Stimulated activated CD4-positive, alpha-beta T cell treated with anti-CD3 and anti-CD28 coated beads, Interleukin-1b, Interleukin-23, amount 100 ng/mL, for 48 hours (primary cell): ENCODE measurements at places on chromosomes 6 and 20.

GRCh38 chr20:63132131-63132714, 83.7 kb downstream of the YTHDF1 start:
- DNase-seq: no peak

DNA sequence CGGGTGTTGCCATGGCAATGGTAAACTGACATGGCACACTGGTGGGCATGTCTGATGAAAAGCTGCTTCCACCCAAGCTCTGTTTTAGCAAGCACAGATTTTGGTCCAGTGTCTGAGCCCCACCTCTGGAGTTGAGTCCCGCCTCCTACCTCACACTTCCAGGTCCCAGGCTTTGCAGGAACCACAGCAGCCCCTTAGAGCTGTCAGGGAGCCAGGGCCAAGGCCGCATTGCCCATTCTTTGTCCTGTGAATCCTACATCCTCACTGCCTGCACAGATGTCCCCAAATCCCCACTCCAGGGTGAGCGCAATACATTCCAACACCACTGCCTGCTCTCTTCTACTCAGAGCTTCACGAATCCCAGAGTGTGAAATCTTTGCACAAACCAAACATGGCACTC, 292.2 kb downstream of the PREX1 start:
- DNase-seq: no peak

DNA sequence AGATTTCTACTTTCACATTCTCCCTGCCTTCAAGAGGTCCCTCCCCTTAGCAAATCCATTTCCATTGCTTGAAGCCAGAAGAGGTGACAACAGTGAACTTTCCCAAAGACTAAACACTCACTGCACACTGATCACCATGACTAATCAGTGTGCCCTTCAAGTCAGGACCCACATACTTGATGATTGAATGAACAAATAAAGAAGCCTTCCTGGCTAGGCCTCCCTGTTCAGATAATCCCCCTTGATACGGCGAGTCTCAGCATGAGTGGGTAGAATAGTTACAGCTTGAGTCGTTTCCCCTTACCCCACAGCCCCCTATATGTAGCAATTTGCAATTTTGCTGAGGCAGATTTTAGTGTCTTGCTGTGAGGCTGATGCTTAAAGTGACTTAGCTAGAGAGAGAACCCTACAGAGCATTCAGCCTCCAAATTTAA, 102.2 kb downstream of the UNC5CL start:
- DNase-seq: no peak

DNA sequence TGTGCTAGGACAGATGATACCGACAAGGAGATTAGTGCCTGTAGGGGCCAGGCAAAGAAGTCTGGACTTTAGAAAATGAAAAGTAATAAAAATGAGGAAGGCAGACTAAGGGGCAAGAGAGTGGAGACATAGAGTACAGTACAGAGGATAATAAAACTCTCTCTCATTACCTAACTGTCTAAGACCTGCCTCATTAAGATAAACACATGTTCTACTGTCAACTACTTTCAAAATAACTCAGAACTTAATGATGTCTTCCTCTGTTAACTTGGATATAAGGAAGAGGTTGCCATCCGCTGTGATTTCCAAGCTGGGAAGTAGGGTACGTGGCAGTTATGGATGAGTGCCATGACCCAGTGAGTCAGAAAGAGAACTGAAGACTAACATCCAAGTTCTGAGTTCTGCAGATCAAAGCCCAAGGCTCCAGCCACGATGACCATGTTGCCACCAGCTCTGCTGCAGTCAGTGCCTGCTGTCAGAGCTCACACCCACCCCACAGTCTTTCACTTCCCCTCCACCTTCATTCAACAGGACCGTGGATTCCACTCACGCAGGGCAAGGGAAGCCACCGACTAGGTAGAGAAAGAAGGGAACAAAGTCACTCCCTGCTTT, 81.8 kb downstream of the KIF16B start:
- DNase-seq: no peak

- DNase-seq: no peak
Measured at GRCh38 chr20:32522526-32522775, 62.7 kb downstream of the NOL4L start.

DNA sequence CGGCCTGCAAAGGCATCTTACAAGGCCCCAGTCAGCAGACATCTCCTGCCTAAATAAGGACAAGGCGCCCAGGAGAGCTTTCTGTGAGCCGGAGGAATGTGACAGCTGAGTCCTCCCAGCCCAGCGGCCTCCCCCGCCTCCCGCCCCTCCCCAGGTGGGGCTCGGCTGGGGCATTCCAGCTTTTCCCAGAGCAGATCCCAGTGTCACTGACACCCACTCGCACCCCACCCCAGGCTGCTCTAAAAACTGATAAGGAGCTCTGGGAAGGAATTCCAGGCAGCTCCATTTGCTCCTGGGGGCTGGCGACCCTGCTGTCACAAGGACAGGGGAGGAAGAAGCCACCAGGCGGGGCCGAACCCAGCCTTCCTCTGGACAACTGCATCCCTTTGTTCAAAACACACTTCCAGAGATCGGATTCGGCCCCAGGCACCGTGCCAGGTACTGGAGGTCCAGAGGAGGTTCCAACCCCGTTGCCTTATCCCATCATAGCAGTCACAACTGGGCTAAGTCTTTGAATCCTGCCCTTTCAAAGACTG, 49.7 kb downstream of the JPH2 start:
- no peak for DNase-seq

- peak; percentile 79 for DNase-seq
Measured at GRCh38 chr6:33205191-33206026, 954 bp downstream of the HSD17B8 start.

GRCh38 chr6:6131492-6132109, 124.9 kb upstream of the NRN1 start:
- no peak for DNase-seq

- DNase-seq: no peak
Measured at GRCh38 chr6:23244300-23244699, 674.9 kb downstream of the HDGFL1 start.

DNA sequence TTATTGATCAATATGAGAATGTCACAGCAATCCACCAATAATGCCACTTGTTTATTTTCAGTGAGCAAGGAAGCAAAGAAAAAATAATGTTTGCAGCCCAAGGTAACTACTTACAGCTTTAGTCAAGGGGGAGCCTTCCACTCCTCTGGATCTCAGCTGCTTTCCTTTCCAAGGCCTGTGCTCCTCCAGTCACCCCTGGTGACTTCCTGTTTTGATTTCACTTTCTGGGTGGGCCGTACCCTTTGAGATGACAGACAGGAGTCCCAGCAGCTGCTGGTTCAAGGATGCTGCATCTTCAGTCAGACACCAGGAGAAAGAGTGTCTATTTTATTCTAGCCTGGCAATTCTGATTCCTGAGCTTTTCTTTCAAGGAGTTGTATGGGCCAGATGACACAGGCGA, 5.6 kb upstream of the VNN2 start:
- DNase-seq: peak; percentile 46

- DNase-seq: no peak
Measured at GRCh38 chr6:72864799-72865198, 242.9 kb downstream of the KCNQ5 start.

DNA sequence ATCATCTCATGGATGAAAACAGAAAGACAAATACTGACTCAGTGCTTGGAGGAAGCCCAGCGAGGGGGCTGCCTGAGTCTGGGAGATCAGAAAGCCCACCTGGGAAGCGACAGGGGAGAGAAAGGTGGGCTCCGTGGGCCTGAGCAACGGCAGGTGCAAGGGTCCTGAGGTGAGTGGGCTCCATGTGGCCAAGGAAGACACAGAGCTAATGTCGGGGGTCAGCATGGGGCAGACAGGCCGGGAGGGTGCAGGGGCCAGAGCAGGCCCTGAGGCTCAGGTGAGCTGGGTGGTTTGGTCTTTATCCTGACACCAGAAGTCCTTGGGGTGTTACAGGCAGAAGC, 18.8 kb downstream of the APCDD1L start:
- no peak for DNase-seq

DNA sequence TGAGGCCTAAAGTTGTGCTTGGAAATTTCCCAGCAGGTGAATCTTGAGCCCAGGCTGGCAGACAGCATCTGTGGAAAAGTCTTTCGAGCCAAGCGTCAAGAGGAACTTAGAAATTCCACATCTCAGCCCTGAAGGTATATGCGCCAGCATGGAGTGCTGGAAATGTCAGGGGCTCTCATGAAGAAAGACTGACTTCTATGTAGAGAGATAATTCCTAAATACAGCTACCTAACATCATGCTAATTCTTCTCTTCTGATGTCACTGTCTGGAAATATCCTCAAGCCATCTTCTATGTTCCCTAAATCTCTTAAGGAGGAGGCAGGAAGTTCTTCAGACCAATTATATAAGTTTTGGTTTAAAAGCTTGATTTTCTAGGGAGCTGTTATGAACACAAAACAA, 492.4 kb upstream of the MARCKS start:
- DNase-seq: no peak

- no peak for DNase-seq
Measured at GRCh38 chr6:124996411-124996810, 34.2 kb downstream of the RNF217 start.

GRCh38 chr20:5544712-5545111, 205.5 kb upstream of the SHLD1 start:
- DNase-seq: no peak

DNA sequence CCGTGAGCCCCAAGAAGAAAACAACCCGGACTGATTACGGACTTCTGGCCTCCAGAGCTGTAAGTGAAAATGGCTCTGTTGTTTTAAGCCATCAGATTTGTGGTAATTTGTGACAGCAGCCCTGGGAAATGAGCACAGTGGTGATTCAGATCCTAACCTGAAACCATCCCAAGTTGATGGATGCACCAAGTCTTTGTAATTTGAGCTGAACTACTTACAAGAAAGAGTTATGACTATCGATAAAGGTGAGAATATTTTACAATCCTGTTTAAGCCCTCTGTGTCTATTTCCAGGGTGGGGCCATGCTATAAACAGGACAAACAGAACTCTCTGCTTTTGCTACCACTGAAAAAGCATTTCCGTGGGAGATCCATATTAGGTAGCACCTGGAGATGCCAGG, 19.1 kb upstream of the RIN2 start:
- no peak for DNase-seq

- no peak for DNase-seq
Measured at GRCh38 chr6:169169375-169169774, 84.3 kb downstream of the THBS2 start.

GRCh38 chr20:53899351-53900167, 170.8 kb downstream of the BCAS1 start:
- peak; percentile 87 for DNase-seq

GRCh38 chr6:160882791-160883279, 108.7 kb upstream of the MAP3K4 start:
- DNase-seq: no peak

- DNase-seq: no peak
Measured at GRCh38 chr6:43699564-43700186, 12.1 kb upstream of the MRPS18A start.

- DNase-seq: no peak
Measured at GRCh38 chr6:22099231-22099630, 197.6 kb downstream of the PRL start.

- DNase-seq: no peak
Measured at GRCh38 chr6:149334682-149335160, 17.2 kb downstream of the TAB2 start.

GRCh38 chr6:51651132-51651817, 436.1 kb downstream of the PKHD1 start:
- DNase-seq: no peak

- no peak for DNase-seq
Measured at GRCh38 chr6:144321839-144322591, 36.9 kb downstream of the UTRN start.

- no peak for DNase-seq
Measured at GRCh38 chr20:59583428-59584277, 20.7 kb upstream of the PHACTR3 start.

DNA sequence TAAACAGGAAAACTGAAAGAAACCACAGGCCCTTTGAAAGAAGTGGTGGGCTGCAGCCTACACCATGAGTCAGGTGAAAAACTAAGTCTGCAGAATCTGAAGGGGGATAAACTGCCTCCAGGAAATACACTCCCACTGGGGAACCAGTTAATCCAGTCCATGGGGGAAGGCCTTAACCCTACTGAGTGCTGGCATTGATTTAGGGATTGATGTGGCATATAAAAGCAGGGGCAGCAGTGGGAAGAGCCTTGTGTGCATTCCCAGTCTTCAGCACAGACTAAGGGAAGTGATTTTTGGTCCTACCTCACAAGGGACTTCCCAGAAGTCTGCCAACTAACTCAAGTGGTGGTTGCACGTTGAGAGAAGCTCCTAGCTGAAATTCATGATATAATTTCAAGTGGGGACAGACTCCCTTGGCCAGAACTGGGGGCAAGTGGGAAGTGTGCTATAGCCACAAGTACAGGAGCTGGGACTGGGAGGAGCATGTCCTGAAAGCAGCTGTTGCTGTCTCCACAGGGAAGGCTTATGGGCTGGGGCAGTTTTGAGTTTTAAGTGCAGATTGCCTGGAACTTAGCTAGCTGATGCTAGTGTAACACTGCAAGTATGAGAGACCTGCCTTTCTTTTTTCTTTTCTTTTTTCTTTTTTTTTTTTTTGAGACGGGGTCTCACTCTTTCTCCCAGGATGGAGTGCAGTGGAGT, 31.2 kb downstream of the CITED2 start:
- DNase-seq: no peak
